ENCODE measurements at places on chromosomes 6 and 20.

- DNase-seq: no peak
Measured at GRCh38 chr6:38552121-38552520, 87.6 kb downstream of the BTBD9 start.

DNA sequence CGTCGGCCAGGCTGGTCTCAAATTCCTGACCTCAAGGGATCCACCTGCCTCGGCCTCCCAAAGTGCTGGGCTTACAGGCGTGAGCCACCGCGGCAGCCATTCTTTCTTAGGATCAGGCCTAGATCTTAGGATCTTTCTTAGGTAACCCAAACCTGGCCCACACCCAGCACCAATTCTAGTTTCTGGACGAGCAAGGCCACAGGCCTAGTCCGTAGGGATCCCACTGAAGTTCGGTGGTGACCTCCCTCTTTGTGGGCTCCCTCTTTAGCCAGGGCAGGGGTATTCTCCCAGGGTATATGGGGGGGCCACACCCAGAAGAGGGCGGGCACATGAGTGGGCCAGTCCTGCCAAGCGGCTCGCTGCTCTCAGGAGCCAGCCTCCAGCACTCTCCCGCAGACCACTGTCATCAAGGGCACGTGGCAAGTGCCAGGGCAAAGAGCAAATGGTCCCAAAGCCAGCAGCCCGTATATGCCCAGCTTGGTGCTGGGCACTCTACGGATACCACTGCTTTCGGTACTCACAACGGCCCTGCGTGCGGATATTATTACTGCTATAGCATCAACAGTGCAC lies 6.5 kb downstream of the PXDC1 start:
- no peak for DNase-seq

GRCh38 chr6:126831461-126831860 lies 287.0 kb upstream of the RSPO3 start:
- no peak for DNase-seq

DNA sequence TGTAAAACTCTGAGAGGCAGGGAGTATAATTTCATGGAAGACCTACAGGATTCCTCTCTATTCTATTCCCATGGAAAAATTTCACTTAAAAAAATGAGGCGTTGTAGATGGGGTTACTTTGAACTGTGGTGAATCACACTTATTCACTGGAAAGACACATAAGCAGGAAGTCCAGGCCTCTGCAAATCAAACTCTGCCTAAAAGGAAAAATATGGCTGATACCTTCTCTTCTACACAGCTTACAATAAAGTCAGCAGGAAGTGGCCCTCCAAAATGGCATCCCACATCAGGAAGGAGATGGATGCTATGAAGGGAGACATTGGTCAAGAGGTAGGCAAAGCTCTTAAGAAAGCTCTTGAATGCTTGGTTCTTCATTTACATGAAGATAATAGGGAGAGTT lies 115.9 kb downstream of the FYN start:
- DNase-seq: no peak

GRCh38 chr20:44584162-44584561 lies 1.8 kb downstream of the PKIG start:
- no peak for DNase-seq

DNA sequence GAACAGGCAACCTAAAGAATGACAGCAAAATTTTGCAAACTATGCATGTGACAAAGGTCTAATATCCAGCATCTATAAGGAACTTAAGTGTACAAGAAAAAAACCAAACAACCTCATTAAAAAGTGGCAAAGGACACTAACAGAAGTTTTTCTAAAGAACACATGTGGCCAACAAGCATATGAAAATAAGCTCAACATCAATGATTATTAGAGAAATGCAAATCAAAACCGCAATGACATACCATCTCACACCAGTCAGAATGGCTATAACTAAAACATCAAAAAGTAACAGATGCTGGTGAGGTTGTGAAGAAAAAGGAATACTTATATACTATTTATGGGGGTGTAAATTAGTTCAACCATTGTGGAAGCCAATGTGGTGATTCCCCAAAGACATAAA lies 5.5 kb downstream of the RFPL4B start:
- DNase-seq: no peak

DNA sequence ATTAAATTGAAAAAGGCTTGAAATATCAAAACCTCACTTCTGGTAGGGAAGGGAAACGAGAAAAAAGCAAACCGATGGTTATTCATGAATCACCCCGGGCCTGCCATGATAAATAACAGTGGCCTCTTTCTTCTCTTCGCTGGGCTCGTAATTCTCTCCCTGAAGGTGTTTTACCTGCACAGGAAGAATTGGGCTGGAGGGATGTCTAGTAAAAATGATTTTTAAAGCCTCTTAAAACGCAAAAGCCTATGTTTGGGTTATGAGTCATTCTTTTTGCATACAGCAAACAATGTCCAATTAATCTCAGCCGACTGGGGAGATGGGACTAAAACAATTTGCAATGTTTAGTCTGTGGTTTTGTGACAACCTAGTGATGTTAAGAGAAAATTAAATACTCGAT lies 16.8 kb downstream of the LINC00237 start:
- no peak for DNase-seq

GRCh38 chr6:170421921-170422320 lies 115.4 kb downstream of the FAM120B start:
- no peak for DNase-seq

DNA sequence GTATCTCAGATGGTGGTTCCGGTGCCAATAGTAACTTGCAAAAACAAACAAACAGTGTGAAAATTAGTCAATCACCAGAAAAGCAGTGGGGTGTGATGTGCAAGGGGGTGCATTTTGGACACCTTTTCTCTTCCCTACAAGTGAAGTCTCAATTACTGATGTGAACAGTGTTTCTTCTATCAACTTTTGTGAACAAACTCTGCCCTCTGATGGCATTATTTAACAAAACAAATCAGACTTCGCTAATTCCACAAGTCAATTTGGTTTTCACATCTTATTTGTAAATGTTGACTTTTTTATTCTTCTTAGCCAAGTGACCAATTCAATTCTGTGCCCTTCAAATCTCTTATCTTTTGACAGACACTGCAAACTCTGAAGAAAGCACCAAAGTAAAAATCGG lies 212.2 kb downstream of the UST start:
- no peak for DNase-seq

GRCh38 chr6:15927531-15928225 lies 201.2 kb upstream of the MYLIP start:
- DNase-seq: no peak

DNA sequence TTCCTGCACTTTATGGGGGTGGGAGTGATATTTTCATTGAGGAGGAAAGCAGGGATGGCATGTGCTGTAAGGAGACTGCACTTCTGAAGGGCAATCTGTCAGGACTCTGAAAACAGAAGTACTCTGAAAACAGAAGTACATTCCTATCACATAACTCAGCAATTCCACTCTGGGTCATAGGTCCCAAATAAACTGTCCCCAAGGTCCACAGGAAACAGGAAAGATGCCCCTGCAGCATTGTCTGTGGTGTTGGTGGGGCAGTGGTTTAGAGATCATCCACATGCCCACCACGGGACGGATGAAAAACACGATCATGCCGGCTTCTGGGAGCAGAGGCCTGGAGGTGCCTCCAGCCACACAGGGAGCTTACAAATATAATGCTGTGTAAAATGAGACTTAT lies 150.3 kb downstream of the OTOR start:
- DNase-seq: no peak

DNA sequence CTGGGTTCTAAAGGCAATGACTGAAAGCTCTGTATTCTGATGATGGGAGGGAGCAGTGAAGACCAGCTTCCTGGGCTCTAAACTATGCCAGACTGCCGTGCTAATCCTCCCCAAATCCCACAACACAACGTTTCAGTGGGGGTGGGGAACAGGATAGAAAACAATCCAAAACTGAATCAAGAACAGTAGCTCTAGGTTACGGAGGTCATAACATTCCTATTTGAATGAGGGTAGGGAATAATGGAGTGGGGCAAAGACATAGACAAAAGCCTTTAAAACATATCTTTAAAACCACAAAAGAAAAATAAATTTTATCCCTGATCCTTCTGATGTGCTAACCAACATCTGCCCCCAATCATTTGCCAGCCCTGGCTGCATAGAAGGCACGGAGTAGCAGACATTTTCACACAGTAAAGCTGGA lies 7.8 kb downstream of the USP49 start:
- no peak for DNase-seq

DNA sequence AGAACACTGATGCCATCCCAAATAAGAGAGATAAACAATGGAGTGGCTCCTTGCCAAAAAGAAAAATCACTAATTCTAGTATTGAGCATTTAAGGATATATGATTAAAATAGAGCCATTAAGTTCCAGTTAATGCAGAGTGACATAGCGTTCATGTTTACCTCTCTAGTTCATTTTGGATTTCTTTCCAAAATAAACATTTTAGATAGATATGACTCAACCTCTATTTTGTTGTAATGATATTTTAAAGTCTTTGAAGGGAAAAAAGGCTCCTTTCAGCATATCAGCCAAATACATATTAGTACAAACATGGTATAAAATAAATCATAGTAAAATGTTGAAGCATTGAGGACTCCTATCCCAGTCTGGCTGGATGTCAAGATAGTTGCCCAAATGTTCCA lies 33.4 kb downstream of the RWDD2A start:
- DNase-seq: no peak

- DNase-seq: no peak
Measured at GRCh38 chr20:8331740-8332412, 199.8 kb downstream of the PLCB1 start.

GRCh38 chr20:43925801-43926200 lies 11.1 kb downstream of the TOX2 start:
- DNase-seq: peak; percentile 66

DNA sequence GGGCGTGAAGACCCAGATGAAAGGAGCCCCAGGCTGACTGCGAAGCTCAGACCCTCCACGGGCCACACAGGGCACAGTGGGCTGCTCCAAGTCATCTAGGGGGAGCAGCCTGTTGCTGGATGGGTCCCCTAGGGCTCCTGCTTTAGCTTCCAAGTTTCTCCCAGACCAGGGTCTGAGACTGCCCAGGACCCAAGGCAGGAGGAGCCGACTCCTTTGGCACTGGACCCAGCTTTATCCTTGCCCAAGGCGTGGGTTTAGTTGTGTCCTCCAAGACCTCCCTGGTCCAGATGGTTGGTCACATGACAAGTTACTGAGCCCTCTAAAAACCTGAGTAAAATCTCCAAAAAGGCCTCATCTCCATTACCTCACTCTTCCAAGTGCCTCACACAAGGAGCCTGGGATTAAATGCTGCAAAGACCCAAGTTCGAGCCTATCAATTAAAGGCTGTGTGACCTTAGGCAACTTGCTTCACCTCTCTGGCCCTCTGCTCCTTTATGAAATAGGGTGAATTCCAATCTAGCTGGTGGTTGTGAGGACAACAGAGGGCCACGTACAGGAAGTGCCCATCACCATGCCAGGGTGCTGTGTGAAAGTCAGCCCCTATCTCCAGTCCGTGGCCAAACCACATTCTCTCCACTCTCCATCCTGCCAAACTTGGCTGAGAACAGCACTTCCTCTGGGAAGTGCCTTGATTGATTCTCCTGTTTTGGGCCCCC lies 2.5 kb downstream of the NECAB3 start:
- peak; percentile 22 for DNase-seq

GRCh38 chr20:44549123-44549522 lies 27.3 kb upstream of the SERINC3 start:
- DNase-seq: no peak

DNA sequence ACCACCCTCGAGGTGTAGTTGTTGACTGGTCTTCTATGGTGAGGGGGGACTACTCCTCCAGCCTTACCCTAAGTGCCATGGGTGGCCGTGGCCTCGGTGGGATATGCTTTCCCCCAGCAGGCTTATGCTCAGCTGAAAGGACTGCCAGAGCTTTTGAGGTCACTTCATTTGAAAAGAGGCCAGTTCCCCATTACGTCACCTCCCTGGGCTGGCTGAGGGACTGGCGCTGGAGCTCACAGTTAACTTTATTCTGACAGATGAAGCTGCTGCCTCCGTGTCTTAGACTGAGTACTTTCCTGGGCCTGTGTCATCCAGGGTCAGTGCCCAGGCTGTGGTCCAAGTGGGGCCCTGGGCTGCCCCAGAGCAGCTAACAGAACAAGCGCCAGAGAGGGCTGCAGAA lies 42.8 kb upstream of the PCMTD2 start:
- peak; percentile 81 for DNase-seq

GRCh38 chr6:33947047-33947446 lies 143.2 kb upstream of the MLN start:
- no peak for DNase-seq

GRCh38 chr20:44123251-44123650 lies 63.7 kb downstream of the JPH2 start:
- DNase-seq: no peak

GRCh38 chr20:50276119-50277063 lies 85.8 kb downstream of the CEBPB start:
- no peak for DNase-seq

DNA sequence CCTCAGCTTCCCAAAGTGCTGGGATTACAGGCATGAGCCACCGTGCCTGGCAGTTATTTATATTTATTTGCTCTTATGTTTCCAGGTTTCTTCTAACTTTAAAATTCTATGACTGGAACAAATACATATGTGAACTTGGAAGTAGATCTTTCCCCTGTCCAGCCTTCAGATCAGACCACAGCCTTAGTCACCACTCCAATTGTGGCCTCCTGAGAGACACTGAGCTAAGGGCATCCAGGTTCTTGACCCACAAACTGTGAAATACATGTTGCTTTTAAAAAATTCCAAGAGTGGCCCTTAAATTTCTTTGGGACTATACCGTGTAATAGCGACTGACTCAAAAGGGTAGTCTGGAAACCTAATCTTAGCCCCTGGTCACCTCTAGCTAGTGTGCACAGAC lies 1.5 kb upstream of the ADGRG6 start:
- DNase-seq: no peak

- no peak for DNase-seq
Measured at GRCh38 chr6:19849755-19850154, 12.6 kb downstream of the ID4 start.

DNA sequence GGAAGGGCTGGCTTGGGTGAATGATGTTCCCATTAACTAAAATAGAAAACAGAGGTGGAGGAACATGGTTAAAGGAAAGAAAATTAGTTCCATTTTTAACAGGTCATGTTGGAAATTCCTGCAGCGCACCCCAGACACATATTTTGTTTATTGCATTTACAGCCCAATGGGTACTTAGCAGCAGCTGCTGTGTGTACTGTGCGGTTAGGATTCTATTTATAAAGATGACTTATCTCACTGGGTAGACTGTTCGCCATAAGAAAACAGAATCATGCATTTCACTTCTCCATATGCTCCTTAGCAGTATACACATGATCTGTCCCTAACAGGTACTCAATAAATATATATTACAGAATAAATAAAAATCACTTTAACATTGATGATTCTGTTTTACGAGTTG lies 135.8 kb downstream of the SLC35F1 start:
- no peak for DNase-seq

All from right hindlimb (tissue), 1 donor.